ENCODE measurements at places on chromosomes 12 and 14. TPM values are rescaled to one million over a fixed set of nuclear protein-coding genes. Genes with fewer than 3 reads are reported as not detected.

The OR6S1 gene
- polyA plus RNA-seq = not detected

The ST8SIA1 gene
- polyA plus RNA-seq = 7.5 TPM

DNA sequence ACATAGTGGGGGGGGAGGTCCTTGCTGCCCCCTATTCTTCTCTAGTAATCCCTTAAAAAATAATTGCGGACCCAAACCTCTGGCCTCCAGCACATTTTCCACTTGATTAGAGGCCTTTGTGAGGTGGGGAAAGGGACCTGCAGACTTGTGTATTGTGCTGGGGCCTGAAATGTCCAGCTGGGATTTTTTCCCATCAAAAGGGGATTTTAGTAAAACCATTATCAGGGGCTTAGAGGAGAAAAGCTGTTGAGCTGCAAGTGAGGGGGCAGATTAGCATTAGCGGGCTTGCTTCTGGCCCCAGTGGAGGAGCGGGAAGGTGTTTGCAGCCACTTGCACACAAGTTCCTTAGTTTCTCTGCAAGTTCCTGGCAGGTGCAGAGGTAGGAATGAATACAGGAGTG lies 13.9 kb downstream of the FBXL14 start:
- DNase-seq = no peak

DNA sequence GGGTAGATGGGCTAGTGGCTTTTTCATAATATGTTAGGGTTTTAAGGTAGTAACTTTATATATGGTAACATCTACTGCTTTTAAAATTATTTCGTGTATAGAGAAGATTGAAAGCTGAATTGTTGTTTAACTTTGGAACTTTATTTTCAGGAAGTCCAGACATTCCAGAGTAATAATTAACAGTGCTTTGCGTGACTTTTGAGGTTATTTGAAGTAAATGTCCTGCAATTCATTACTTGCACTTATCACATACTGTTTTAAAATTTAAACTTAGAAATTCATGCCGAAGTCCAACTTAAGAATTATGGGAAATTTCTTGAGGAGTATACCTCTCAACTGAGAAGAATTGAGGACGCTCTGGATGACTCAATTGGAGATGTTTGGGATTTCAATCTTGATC lies 3.3 kb downstream of the WASHC4 start:
- no peak for DNase-seq

DNA sequence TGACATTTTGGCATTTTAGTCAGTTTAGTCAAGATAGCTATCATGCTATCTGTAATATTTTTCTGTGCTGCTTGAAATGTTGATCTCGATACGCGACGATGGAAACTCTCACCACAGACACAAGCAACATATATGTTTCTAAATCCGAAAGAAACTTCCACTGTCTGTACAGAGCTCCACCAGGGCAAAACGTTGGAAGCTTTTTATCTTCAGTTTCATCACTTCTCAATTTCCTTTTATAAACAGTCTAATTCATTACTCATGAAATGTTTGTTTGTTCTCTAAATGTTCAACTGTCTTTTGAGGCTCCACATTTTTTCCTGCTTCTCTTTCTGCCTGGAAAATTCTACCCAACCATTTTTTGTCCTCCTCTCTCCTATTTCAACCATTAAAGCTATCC lies 737.6 kb downstream of the SLC16A7 start:
- no peak for DNase-seq

Data from muscle of back (tissue), 13 donors.